Activated CD8-positive, alpha-beta memory T cell treated with anti-CD3 and anti-CD28 coated beads for 4 hours (primary cell): ENCODE measurements at places on chromosomes 1 and 21.

GRCh38 chr1:164589961-164590507 lies 31.1 kb downstream of the PBX1 start:
- DNase-seq = no peak

DNA sequence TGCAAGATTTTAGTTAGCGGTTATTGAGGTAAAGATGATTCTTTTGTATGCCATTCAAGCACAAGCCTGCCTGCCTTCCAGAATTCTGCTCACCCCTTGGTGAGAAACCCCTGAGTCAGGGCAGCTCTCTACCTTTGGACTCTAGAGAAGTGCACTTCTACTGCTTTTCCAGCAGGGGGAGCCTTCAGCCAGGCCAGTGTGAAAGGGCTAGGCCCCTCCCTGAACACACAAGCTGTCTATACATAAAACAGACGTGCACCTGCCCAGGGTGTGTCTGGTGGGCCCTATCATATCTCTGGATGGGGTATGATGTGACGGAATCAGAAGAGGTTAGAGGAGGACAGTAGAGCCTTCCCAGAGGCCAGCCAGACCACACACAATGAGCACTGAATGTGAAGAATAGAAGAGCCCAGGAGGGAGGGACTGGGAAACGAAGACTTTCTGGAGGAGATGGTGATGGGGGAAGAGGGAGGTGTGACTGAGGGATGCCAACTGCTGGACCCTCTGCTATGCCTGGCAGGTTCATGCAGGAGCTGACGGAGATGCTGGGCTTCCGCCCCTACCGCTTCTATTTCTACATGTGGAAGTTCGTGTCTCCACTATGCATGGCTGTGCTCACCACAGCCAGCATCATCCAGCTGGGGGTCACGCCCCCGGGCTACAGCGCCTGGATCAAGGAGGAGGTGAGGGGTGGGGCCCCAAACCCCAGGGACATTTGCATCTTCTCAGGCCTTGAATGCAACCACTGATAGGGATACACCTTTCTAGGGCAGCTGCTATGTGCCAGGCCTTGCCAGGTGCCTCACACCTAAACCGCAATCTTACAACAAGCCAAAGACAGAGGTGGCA lies 13.0 kb upstream of the KCNC4 start:
- peak; percentile 31 for DNase-seq

GRCh38 chr1:110262846-110263631 lies 52.9 kb downstream of the KCNC4 start:
- no peak for DNase-seq

GRCh38 chr21:41370840-41371684 lies 9.2 kb downstream of the MX2 start:
- no peak for DNase-seq

- DNase-seq = no peak
Observed at GRCh38 chr1:205396967-205397616, 24.8 kb downstream of the LEMD1 start.

DNA sequence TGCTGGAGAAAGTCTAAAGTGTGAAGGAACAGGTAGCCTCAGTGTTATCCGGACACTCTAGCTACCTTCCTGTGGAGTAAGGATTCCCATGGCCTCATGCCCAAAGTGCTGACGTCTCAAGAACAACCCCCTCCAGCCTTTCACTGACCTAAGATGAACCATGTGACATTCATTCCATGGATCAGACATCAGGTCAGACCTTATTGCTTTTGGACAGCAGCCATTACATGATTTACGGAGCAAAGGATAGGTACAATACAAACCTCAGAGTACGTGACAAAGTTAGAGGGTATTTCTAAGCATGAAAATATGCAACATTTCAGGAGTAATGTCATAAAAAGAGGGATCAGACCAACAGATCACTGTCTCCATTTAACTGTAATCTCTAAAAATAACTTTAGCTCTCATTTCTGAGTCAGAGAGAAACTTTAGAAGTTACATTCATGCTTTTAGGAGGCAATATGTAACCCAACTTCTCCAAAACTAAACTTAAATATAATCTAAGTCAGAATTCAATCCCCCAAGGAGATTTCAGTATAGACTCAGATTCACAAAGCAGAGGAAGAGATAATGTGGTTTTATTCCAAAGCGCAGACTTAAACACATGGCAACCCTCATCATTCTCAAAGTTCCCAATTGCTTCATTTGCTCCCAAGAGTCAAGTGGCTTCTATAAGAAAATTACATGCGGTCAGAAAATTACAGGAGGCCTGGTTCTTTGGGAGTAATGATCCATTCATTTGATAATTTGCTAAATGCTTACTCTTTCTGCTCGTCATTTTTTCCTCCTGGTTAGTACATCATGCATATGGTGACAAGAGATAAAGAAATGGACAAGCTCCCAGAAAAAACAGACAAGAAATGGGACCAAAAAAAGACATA lies 280.4 kb downstream of the SETD4 start:
- no peak for DNase-seq

- DNase-seq = no peak
Observed at GRCh38 chr21:15496911-15497310, 232.9 kb upstream of the USP25 start.

DNA sequence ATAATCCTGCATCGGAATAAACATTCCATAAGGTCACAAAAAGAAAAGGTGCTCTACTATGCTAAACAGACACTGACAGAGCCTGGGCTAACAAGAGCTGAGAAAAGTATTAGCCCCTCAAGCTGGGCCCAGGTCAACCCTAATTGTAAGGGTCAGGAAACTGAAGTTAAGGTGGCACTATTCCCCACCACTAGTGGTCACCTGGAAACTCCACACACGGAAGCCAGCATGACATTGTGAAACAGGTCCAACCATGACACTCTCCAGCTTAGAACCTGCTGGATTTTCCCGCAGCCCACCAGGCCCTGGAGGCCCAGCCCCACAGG lies 1.2 kb downstream of the PTTG1IP start:
- no peak for DNase-seq

GRCh38 chr1:178337091-178337706 lies 159.6 kb downstream of the CLEC20A start:
- no peak for DNase-seq

- no peak for DNase-seq
Observed at GRCh38 chr1:14740016-14740415, 141.5 kb downstream of the KAZN start.

- DNase-seq = no peak
Observed at GRCh38 chr1:33814166-33814565, 49.7 kb upstream of the HMGB4 start.

GRCh38 chr1:233505130-233505529 lies 108.8 kb upstream of the KCNK1 start:
- no peak for DNase-seq

DNA sequence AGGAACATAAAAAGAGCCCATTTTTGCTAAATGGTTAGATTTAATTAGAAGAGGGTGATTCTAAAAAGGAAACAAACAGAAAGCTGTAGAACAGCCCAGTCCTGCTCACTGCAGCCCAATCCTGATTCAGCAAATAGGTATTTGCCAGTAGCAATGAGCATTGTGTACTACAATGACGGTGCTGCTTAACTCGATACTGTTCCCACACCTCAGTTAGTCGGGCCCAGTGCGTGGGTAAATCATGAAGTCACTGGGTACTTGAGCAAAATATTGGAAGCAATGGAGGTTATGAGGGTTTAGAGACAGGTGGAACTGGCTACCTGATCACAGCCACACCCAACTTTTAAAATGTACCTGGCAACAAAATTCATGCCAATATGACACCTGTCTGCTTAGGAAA lies 101.5 kb upstream of the ADGRL2 start:
- no peak for DNase-seq

GRCh38 chr1:33327587-33328325 lies 6.9 kb upstream of the A3GALT2 start:
- no peak for DNase-seq

- DNase-seq = no peak
Observed at GRCh38 chr1:172398970-172399755, 21.3 kb upstream of the C1orf105 start.

DNA sequence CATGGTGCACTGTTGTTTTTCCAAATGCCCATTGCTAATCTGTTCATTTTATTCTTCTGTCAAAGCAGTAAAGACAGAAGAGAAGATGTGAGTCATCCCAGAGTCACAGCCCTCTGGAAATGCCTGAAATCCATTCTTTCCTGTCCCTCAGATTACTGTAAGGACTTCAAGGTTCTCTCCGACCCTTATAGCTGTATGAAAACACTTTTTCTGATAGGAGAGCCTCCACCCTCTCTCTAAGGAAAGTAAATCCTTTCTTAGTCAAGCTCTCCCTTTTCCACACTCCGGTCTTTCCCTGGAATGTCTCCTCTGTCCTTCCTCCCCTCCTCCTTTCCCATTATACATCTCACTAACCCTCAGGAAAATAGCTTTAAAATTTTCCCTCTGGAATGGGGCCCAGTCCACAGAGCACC lies 3.5 kb upstream of the PRDX6 start:
- no peak for DNase-seq
